ENCODE measurements at places on chromosomes 2 and 18.

DNA sequence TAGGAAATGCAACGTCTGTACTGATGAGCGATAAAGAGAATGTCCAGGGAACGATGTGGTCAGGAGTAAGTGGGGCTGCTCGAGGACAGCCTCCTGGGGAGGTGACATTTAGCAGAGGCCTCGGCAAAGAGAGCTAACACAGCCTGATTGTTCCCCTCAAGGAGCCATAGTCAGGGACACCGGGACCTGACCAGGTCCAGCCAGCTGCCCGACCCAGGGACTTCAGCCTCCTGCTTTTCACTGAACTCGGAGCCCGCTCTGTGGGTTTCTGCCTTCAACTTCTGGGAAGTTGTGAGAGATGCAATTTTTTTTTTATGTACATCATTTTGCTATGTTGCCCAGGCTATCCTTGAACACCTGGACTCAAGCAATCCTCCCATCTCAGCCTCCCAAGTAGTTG is 10.1 kb downstream of the NEU2 start:
- no peak for DNase-seq

- DNase-seq, result peak; percentile 41
Measured at GRCh38 chr2:157875641-157876065, 477 bp downstream of the ACVR1 start.

- no peak for DNase-seq
Measured at GRCh38 chr2:72719416-72719815, 106.4 kb downstream of the EXOC6B start.

- no peak for DNase-seq
Measured at GRCh38 chr2:128402911-128403670, 84.4 kb upstream of the HS6ST1 start.

GRCh38 chr2:19256121-19256601 is 102.3 kb downstream of the OSR1 start:
- DNase-seq, result no peak

GRCh38 chr2:136149011-136149410 is 31.1 kb upstream of the CXCR4 start:
- no peak for DNase-seq

DNA sequence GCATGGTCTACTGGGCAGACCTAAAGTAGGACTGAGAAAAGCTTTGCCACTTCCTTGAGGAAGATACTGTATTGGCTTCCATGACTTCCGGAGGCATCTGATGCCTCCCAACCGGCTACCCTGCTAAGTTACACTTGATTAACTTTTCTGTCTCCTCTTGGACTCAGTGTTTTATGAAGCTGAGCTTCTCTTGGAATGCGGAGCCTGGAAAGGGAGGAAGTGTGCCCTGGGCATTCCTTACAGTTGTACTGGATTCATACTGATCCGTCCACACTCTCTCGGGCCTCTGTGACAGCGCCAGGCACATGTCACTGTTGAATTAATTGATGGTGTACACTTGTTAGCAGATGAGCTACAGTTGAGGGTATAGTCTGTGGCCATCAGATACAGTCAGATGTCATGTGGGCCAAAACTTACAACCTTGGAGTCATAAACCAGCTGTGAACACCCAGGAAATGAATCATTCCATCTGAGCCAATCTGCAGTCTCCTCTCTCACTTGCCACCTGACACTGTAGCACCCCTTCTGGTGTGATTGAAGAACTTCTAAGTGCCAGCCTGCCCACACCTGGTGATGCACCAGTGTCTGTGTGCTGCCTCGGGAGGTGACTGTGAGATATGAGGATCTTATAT is 122.5 kb downstream of the FHOD3 start:
- peak; percentile 7 for DNase-seq

GRCh38 chr2:120641366-120641771 is 94.3 kb upstream of the GLI2 start:
- no peak for DNase-seq

DNA sequence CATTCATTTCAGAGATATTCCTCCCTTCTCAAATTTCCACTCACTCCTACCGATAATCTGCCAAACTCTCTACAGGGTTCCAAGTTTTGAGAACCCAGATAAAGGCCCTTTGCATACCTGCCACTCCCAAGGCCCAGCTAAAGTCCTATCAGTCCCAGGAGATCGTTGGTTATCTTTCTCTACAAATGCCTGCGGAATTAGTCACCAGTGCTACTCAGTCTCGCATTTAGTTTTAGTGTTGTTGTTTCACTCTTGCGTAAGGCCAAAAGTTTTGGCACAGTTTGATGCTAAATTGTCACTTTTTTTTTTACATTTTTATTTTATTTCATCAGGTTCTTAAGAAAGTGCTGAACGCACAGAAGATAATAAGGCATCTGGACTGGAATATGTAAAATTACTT is 29.2 kb upstream of the SETBP1 start:
- DNase-seq, result no peak

DNA sequence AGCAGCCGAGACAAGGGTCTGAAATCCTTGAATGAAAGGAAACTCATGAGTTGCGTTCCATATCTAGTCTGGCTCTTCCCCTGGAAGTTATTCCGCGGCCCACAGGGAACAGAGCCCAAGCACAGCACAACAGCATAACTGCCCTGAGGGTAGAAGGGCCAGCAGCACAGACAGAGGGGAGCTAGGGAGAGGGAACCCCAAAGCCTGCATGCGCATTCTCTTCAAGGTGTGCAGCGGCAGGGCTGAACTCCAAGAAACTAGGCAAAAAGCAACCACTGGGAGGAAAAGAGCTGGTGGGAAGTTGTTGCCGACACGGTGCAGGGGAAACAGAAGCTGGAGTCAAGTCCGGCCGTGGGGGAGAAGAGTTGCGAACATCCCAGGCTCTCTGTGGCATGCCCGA is 11.8 kb downstream of the GPR148 start:
- no peak for DNase-seq

DNA sequence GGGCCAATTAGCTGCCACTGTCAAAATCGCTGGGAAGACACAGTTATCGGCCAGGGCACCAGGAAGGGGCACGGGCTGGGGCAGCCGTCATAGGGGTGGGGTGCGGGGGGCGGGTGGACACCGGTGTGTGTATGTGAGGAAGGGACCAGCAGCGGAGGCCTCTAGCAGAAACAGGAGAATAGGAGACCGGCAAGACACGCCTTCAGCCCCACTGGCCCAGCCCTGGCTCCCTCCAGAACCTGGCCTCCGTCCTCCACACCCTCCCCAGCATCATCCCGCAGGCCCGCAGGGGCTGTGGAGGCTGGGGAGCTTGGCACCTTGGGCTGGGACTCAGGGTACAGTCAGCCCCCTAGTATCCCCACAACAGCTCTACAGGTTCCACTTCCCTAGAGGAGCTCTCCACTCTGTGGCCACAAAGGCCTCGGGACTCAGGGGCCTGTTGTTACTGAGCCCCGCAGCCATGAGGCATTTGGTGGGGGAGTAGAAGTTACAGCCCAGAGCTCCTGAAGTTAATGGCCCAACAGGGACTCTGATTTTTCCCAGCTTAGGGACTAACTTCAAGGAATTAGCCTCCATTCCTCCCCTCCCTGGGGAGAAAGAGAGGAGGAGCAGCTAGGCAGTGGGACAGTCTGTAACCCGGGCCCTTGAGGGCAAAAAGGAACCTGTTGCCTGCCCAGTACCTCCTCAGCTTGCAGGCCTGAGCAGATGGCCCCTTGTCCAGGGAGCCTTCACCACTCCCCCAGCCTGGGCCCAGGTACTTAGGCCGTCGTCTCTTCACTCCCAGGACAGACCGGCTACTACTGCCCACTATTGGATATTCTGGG is 19.9 kb downstream of the SH2D6 start:
- no peak for DNase-seq

- DNase-seq, result no peak
Measured at GRCh38 chr18:57214976-57215375, 68.1 kb downstream of the BOD1L2 start.

DNA sequence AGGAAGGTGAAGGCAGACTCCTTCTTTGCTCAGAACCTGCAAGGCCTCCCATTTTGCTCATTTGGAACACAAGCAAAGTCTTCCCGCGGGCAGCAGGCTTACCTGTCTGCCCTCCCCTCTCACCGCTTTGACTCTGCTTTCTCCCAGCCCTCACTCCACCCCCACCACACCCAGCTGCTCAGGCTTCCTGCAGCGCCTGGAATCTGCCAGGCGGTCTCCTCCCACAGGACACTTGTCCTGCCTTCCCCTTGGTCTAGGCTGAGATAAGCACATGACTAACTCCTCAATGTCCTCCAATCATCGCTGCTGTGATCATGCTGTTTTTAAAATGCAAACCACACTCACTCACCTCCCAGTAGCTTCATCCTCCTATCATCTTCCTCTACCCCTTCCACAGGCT is 430.0 kb downstream of the ZNF516 start:
- DNase-seq, result no peak

DNA sequence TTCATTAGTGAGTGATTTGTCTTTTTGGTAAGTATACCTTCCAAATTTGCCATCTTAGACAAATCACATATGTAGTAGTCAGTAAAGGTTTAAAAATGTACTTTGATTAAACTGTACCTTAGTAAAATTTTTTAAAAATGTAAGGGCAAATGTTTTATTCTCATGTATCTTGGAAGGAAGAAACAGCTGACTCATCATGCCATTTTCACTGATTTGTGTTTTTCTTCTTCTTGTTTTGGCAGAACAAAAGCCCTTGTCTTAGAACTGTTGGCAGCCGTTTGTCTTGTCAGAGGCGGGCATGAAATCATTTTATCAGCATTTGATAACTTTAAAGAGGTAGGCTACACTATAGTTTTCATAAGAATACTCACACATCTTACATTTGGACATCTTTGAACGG is 136.5 kb downstream of the PRPF40A start:
- no peak for DNase-seq

DNA sequence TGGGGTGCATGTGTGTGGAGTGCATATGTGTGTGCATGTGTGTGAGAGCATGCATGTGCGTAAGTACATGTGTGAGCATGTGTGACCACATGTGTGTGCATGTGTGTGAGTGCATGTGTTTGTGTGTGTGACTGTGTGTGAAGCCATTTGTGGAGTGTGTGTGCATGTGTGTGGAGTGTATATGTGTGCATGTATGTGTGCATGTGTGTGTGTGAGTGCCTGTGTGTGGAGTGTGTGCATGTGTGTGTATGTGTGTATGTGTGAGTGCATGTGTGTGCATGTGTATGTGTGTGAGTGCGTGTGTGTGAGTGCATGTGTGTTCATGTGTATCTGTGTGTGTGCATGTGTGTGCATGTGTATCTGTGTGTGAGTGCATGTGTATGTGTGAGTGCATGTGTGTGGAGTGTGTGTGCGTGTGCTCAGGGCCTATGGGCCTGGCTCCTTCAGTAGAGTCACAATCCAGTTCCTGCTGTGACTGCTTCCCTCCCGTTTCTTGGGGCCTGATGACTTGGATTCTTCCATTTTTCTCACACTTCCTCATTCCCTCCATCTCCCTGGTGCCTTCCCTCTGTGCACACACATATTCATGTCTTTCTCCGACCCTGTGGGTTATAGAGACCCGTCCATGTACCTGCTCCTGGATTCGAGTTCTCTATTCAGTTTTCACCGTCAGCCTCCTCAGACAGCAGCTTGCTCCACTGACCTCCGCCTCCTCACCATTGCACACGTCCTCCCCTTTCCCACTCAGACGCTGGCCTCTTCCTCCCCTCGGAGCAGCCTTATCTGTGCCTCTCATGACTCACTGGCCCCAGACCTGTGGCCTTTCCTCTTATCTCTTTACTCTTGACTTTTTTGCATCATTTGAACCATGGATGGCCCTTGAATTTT is 25.2 kb downstream of the TOGARAM2 start:
- DNase-seq, result no peak

GRCh38 chr2:132636346-132636745 is 33.7 kb downstream of the LYPD1 start:
- DNase-seq, result no peak

DNA sequence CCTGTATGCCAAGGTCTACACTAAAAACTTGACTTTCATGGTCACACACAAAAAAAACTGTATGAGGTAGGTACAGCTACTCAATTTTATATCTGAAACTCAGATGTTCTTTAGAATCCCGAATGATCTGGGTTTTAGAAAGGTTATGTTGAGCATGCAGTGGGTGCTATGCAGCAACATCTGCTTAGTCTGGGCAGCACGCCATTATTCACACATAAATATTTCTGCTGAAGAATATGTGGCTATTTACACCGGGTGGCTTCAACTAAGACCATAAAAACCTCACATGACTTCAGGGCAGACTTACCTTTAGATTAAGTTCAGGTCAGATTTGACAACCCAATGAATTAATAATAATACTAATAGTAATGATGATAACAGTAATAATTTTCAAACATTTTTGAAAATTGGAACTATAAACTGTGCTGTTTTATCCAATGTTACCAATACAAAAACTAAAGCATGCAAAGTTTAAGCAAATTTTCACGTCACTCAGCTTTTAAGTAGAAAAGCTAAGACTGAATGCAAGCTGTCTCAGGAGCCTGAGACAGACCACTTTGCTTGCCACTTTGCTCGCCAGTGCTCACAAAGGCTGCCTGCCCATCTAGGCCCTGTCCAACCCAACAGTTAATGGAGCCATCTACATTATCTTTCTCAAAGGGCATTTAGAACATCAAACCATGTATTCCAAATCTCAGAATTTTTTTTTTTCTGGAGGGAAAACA is 292.0 kb downstream of the CNTNAP5 start:
- DNase-seq, result no peak

DNA sequence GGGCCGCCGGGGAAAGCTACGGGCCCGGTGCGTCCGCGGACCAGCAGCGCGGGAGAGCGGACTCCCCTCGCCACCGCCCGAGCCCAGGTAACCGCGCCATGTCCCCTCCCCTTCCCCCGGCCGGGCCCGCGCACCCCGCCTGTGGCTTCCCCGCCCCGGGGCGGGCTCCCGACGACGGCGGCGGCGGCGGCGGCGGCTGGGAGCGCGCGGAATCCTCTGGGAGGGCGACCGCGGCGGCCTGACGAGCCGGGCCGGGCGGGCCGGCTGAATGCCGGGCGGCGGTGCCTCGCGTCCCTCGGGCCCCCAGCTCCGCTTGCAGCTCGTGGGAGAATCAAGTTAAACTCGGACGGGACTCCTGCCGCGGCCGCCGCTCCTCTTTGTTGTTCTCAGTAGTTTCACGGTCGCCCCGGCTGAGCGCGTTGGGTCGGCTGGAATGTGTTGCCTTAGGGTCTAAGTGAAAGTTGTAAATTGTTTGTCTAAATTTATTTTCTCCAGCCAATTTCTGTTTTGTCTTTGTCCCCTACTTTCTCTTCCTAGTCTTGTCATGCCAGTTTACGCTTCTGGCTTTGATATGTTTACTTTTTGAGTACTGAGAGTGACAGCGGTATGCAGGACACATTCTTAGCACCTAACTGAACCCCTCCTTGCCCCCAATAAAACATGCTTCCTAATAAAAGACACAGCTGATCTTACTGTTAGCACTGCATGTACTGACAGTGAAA is 685 bp downstream of the SMAD4 start:
- peak; percentile 35 for DNase-seq

DNA sequence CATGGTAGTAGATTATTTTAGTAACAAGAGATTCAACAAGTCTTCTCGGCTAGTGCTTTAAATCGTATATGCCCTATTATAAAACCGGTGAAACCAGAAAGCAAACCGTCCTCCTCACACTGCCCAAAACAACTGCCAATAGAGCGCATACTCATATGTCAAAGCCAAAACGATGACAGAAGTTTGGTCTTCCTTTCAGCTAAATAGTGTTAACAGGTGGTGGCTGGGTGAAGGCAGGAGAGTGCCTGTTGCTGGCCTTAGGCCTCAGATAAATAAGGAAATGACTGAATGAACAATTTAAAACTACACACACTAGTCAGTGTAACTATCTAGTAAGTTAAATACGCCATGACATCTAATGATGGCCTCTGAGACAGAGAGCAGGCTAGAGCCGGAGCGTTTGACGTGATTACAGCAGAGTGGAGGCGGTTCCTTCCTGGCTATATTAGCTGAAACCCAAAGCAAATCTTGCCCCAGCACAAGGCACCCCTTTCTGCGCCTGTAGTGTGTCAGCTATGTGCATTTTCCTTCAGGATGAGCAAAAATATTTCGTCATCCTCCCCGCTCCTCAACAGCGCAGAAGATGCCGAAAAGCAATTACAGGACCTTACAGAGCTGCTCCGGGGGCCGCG is 1.6 kb downstream of the LONRF2 start:
- DNase-seq, result no peak

All from stimulated activated CD8-positive, alpha-beta memory T cell treated with anti-CD3 and anti-CD28 coated beads, Interleukin-15, amount 100 ng/mL, for 48 hours (primary cell).